ENCODE measurements at places on chromosomes 1 and 21. TPM values are rescaled to one million over a fixed set of nuclear protein-coding genes. Genes with fewer than 3 reads are reported as not detected.

Gene MUL1
- 40.1 TPM for total RNA-seq

Gene MFAP2
- total RNA-seq = 200 TPM

Gene THBS3
- total RNA-seq = 20.3 TPM

Gene SMIM34
- not detected for total RNA-seq

Gene ANGPTL3
- 88.6 TPM for total RNA-seq
